Activated T-helper 17 cell treated with anti-CD3 and anti-CD28 coated beads, Interleukin-2, amount 50 U/mL, for 72 hours (primary cell): ENCODE measurements at places on chromosomes 16 and 17. TPM values are rescaled to one million over a fixed set of nuclear protein-coding genes. Genes with fewer than 3 reads are reported as not detected.

Gene TBC1D10B
- total RNA-seq, result 64.2 TPM

DNA sequence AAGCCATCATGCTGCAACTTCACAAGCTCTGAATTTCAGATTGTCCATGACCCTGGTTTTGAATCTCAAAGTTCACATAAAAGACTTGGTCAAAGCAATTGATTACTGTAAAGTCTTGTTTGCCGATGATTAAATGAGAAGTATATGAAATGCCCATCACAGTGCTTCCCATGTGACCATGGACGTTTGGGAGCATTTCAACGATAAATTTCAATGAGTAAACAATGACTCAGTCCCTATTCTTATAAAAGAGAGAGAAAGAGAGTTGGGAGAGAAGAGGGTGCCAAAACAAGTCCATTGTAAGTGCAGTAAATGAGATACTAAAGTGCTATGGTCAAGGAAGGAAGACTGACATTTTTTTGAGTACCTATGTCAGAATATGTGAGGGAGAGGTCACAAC, 276.9 kb downstream of the SOX9 start:
- no peak for ATAC-seq

DNA sequence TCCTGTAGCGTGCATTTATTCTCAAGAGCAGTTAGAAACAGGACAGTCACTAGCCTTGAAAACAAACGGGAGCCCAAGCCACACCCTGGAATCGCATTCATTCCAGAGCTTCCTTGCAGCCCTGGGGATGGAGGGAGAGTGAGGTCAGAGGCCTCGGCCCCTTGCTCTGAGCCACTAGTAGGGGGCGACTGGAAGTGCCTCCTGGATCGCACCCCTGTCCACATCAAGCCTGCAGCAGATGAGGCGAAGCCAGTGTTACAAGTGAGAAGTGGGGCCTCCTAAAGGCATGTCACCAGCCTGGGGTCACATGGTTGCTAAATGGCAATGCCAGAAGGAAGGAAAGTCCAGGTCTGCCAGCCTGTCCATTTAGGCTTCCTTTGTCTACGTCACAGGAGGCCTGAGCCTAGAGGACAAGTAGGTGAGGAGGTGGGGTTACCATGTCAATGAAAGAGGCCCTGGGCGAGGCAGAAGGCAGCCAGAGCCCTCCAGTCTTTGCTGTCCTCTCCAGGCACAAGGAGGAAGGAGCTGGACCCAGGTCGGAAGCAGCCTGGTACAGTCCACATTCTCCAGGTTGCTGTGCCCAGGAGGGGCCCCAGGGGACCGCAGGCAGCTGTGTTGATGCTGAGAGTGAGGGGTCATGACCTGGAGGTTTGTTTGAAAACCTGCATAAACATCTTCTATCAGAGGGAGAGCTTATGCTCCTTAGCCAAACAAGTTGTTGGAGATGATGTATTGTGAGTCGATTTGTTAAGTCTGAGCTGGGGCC, 3.0 kb upstream of the RCVRN start:
- ATAC-seq, result no peak

DNA sequence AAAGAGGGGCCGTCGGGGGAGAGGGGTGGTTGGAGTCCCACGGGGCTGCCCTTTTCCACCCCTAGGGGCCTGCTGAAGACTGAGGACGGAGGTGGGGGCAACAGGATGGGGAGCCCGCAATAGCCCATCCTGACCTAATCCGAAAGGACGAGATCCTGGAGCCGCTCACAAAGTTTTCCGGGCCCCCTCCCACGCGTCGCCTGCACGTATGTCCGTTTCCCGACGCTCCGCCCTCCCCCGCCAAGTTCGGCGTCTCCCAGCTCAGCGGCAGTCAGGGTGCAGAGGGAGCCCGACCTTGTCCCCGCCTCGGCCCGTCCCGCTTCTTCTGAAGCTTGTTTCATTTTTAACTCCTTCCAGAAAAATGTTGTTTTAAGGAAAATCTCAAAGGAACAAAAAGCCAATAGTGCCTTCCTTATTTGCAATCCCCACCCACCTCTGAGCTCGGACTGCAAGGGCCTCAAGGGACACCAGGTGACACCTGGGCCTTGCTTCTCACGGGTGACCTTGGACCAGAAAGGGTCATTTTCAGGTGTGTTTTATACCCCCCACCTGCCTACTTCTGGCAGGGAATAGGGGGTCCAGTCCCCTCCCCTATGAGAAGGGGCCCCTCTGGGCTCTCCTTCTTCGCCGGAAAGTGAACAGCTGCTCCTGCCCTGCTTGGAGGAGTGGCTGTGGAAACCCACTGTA, 3.4 kb upstream of the ZNF423 start:
- no peak for ATAC-seq

DNA sequence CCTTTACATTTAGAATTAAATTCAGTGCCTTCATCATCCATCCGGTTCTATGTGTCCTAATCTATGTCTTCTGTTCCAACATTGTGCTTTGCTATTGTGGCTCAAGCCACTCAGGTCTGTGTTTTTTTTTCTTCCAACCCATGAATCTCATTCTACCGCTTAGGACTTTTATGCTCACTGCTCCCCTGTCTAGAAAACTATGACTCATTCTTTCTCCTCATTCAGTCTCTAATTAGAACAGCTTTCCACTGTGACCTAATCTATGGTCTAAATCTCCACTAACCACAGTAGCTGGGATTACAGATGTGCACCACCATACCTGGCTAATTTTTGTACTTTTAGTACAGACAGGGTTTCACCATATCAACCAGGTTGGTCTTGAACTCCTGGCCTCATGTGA, 418.7 kb downstream of the KCNJ2 start:
- ATAC-seq, result no peak
